Ureter (tissue), 1 donor: ENCODE measurements at places on chromosomes 3 and 15. TPM values are rescaled to one million over a fixed set of nuclear protein-coding genes. Genes with fewer than 3 reads are reported as not detected.

Gene TRAK1
- 142 TPM for total RNA-seq

- no peak for DNase-seq
Observed at GRCh38 chr15:53305554-53305953, 453.9 kb downstream of the WDR72 start.

Gene STRIT1
- not detected for total RNA-seq

DNA sequence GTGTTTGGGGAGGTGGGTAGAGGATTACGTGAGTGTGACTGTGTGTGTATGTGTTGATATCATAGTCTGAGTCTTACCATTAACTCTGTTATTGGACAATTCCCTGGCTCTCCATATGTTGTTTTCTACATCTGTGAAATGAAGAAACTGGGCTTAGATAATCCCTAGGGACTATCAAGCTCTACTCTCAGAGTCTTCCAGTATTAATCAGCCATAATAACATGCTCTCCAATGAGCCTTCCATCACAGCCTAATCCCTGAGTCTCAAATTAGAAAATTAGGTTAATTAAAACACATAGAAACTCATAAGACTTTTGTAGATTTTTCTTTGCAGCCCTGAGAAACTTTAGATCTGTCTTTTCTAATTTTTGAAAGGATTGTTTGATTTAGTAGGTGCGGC lies 404.2 kb upstream of the RARB start:
- DNase-seq, result no peak

Gene RTP3
- total RNA-seq, result not detected

GRCh38 chr3:152109038-152109437 lies 159.7 kb upstream of the MBNL1 start:
- no peak for DNase-seq

Gene CCDC33
- total RNA-seq, result 10.2 TPM

- no peak for DNase-seq
Observed at GRCh38 chr15:51403072-51403878, 61.8 kb downstream of the GLDN start.

GRCh38 chr3:173253471-173253870 lies 112.4 kb upstream of the SPATA16 start:
- no peak for DNase-seq

GRCh38 chr3:53939813-53940212 lies 48.2 kb upstream of the SELENOK start:
- no peak for DNase-seq

Gene TMC3
- 1.4 TPM for total RNA-seq

GRCh38 chr3:37477711-37478487 lies 303.5 kb upstream of the LRRFIP2 start:
- DNase-seq, result no peak

- DNase-seq, result no peak
Observed at GRCh38 chr3:40379674-40380306, 7.2 kb upstream of the ENTPD3 start.

GRCh38 chr3:100656945-100657344 lies 47.5 kb downstream of the ADGRG7 start:
- no peak for DNase-seq

DNA sequence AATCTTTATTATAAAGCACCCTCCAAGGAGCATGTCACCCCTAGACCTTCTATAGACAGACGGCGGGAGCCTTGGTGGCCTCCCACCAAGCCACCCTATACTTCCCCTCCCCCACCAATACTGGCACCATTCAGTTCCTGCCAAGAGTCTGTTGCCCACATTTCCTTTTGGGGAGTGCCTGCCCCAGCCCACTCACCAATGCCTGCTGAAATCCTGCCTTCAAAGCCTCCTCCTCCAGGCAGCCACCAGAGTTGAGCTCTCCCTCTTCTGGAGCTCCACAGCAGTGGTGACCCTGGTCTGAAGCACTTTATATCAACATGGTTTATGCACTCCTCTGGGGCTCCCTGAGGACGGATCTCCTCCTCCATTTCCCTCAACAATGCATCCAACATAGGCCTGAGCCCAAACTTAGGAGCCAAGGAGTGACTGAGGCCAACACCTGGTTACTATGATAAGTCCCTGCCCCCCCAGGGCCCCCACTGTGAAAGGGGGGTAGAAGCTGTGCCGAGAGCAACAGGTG lies 8.8 kb downstream of the CCDC33 start:
- no peak for DNase-seq

Gene ALS2CL
- 64.5 TPM for total RNA-seq

Gene TRPM1
- not detected for total RNA-seq

DNA sequence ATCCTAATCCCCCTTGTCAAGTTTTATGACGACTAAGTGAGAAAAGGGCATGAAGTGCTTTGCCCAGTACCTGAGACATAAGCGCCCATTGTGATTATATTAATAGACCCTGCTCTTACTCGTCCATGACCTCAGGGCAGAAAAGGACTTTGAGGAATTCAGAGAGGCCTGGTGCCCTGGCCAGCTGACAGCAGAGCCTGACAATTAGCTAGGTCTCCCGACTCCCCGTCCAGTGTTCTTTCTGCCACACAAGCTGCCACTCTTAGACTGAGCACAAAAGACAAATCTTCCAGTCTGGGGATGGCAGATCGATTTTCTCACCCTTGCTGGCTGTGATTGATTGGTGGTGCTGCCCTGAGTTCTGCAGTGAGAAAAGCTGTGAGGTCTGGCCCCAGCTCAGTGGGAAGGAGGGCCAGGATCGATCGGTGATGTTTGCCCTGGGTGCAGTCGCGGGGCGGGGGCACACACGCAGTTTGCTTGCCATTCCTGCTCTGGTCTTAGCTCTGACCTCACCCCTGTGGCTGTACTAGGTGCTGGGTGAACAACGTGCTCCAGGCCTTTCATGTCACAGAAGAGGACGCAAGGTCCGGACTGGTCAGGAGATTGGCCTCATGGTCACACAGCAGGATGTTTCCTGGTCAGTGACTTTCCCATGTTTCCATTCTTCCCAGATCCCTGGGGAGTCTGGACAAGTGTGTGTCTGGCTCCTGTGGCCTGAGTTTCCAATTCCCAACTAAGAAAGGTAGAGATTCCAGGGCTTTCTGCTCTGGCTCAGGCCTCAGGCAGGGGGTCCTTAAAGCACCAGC lies 67.4 kb upstream of the TLE3 start:
- no peak for DNase-seq

DNA sequence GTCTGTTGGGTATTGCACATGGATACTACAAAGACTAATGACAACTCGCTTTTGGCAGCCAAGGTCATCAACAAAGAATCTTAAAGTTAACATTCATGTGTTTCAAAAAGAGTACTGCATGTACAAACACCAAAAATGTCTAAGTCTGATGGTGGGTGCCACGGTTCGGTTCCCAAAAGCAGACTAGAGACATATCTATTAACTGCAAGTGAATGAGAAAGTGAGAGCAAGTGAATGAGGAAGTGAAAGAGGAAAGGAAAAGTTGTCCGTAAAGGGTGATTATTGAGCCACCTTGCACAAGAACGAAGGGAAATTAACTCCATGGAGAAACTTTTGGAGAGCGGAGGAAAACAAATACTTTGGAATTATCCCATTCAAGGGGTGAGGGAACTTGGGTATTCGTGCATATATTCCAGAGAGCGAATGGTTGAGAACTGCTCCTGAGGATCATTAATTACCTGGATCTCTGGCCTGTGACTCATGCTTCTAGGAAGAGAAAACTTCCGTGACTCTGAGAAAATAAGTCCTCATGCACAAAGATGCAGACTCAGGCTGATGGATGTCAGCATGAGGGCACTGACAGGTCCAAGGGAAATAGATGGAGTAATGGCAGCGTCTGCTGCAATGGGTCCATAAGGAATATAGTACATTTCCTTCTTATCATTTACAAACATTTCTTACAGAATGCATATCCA lies 336.5 kb upstream of the TGFBR2 start:
- DNase-seq, result no peak

DNA sequence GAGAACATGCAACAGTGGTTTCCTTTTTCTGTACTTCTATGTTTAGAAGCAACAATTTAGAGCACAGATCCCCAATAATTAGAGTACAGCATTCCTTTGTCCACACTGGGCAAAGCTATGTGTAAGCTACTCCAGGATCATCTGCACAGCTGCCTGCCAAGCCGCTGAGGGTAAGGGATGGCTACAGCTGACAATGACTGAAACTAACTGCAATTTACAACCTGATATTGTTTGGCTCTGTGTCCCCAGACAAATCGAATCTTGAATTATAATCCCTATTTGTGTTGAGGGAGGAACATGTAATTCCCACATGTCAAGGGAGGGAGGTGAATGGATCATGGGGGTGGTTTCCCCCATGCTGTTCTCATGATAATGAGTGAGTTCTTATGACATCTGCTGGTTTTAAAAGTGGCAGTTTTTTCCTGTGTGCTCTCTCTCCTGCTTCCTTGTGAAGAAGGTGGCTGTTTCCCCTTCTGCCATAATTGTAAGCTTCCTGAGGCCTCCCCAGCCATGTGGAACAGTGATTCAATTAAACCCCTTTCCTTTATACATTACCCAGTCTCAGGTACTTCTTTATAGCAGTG lies 54.8 kb upstream of the TNFSF10 start:
- no peak for DNase-seq

DNA sequence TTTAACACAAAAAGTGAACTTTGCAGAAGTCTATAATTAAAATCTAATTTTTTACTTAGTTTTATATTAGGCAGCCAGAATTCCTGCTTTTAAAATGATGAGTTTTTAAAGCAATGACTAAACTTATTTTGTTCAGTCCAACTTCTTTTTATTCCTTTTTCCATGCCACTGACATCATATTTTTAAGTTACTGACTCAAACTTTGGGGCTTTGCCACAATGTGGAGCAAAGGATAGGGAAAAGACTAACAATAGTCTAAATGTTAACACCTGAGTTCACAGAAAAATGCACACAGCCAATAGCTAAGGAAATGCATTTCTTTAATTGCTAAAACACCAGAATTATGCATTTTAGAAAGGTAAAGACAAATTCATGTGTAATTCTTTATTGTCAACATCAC lies 647.6 kb upstream of the DPPA4 start:
- DNase-seq, result no peak

Gene PDCD7
- total RNA-seq, result 25.9 TPM

GRCh38 chr3:53160660-53161449 lies at the start of gene PRKCD:
PRKCD (plus strand) TSS chr3:53161209; CDS start chr3:53178423, 17,214 bp downstream.
- peak; percentile 88 for DNase-seq

GRCh38 chr15:85475711-85476110 lies 95.3 kb downstream of the AKAP13 start:
- no peak for DNase-seq

- DNase-seq, result no peak
Observed at GRCh38 chr3:95037097-95037496, 974.2 kb downstream of the NSUN3 start.

DNA sequence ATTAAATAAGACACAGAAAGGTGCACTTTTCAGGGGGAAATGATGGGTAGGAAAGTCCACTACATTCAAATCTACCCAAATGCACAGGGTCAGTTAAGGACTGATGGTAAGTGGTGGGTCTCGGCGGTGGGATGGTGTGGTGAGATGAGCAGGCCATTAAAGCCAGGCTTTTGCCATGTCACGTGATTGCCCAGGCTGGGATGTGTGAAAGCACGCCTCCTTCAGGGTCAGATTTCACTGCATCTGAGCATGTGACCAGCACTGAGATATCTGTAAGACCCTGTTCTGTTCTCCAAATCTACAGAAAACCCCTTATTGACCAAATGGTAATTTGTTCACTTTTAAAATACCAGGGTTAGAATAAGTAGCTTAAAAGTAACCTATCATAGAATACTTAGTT lies 301.5 kb downstream of the MEX3B start:
- DNase-seq, result no peak

GRCh38 chr3:126508564-126508964 lies 9.0 kb downstream of the UROC1 start:
- no peak for DNase-seq

DNA sequence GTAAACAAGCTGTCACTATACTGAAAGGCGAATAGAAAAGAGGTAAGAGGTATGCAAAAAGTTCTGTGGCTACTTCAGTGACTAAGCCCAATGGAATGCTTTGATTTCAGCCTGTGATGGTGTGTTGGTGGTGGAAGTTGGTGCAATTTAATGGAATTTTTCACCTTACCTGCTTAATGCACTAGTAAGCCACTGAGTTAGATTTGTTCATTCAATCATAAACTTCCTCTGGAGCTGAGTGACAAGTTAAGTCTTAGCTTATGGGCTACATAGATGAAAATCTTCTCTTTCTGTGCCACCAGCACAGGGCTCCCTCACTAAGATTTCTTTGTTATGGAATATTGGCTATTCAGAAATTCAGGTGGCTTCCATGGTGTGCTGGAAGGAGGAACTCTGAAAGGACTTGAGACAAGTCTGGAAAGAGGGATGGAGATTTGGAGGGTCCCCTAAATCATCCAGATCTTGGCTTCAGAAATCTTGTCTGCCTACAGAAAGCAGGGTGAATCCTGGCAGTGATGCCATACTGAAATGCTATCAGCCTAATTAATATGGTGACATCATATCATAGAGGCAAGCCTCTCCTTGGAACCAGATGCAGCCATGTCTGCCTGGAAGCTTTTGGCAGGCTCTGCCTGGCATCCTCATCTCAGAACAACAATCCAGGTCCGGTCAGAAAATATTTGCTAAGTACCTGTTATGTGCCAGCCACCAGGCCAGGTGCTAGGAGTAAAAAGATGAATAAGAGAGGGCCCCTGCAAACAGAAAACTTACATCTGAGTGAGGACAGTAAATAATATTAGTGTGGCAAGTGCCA lies 8.1 kb upstream of the GAP43 start:
- DNase-seq, result no peak

DNA sequence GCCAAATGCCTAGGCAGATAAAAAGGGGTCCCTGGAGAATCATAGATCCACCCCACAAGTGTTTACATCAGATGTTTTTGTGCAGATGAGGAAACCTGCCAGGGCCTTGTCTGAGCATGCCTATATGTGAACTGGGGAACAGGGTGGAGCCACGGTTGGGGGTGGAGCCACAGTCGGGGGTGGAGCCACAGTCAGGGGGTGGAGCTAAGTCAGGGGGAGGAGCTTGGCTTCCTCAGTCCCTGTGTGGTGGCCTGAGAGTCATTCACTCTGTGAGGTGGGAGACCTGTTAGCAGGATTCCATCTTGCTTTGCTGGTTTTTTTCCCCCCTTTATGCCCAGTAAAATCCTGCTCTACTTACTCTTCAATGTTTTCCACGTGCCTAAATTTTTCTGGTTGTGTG lies 57.8 kb upstream of the TGFBR2 start:
- DNase-seq, result no peak

DNA sequence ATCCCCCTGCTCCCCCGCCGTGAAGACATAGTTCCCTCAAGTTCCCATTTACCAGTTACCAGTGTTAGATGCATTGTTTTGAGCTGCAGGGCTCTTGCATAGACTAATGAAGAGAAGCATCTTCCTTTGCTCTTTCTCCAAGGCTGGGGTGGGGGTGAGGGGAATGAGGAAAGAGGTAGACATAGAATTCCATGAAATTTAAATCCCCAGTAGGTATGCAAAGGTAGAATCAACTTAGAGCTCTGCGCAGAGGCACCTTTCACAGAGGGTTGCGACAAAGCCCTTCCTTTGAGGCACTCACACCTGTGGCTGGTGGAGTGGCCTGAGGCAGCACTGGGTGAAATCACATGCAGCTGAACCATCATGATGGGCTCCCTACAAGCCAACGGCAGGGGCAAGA lies 101.3 kb downstream of the WDR76 start:
- DNase-seq, result no peak

DNA sequence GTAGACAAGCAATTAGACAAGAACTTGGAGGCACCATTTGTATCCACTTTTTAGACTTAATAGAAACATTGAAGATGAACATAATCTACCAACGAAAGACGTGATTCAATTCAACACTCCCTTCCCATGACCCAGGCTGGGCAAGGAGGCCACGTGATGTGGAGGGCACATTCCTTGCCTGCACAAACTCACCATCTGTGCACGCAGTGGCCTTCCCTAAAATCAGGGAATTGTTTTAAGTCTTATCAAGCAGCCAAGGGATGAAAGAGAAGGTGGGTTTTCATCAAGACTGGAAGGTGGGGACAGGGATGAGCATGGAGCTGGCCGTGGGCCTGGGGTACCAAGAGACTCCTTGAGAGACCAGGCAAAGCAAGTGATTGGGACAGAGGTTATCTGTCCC lies 13.5 kb downstream of the STARD5 start:
- no peak for DNase-seq
